ENCODE measurements at places on chromosomes 7 and 10.

DNA sequence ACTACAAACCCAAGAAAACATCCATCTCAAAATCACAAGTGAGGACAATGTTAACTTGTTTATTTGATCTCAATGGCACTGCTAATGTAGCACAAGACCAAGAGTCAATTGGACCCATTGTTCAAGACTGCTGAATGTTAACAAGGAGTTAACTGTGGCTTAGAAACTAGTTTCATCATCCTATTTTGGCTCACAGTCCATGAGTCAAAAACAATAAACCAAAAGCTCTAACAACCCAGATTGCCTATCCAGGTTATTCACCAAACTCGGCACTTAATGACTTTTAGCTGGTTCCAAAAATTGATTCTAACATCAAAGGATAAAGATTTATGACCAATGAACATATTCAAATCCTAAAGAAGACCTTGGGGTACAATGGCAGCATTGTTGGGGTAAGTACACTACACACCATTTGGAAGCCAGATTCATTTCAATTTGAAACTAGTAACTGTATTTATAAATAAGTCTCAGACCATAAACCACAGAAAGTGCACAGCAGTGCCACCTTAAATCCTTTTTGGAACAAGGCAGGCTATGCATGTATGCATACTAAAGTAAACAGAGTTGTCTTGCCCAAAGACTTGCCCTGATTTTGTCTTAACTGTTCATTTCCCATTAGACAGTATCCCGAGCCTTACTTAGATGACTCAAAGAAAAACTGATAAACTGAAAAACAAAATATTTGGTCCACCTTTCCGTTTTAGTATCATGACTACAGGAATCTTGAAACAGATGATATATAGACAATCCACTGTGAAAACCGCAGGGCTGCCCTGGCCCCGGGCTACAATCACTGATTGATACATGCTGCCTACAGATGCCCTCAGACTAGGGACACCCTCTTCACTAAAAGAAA is 84.5 kb downstream of the SRPK2 start:
- no peak for DNase-seq

GRCh38 chr10:31030260-31030659 is 1.4 kb downstream of the ZNF438 start:
- DNase-seq: no peak

DNA sequence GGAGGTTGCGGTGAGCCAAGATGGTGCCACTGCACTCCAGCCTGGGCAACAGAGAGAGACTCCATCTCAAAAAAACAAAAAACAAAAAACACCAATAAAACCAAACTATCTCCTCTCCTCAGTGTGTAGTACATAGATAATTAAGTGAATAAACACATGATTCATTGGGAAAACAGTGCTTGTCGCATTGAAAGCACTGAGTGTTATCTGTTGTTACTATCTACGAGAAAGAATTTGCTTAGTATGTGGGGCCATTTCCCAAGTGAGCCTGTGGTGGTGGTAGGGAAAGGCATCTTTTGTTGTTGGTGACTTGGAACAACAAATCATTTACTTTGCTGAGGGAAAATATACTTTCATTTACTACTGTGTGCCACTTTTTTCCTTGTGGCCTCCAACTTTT is 42.6 kb downstream of the RSBN1L start:
- no peak for DNase-seq

GRCh38 chr7:155232911-155233310 is 64.8 kb upstream of the INSIG1 start:
- no peak for DNase-seq

DNA sequence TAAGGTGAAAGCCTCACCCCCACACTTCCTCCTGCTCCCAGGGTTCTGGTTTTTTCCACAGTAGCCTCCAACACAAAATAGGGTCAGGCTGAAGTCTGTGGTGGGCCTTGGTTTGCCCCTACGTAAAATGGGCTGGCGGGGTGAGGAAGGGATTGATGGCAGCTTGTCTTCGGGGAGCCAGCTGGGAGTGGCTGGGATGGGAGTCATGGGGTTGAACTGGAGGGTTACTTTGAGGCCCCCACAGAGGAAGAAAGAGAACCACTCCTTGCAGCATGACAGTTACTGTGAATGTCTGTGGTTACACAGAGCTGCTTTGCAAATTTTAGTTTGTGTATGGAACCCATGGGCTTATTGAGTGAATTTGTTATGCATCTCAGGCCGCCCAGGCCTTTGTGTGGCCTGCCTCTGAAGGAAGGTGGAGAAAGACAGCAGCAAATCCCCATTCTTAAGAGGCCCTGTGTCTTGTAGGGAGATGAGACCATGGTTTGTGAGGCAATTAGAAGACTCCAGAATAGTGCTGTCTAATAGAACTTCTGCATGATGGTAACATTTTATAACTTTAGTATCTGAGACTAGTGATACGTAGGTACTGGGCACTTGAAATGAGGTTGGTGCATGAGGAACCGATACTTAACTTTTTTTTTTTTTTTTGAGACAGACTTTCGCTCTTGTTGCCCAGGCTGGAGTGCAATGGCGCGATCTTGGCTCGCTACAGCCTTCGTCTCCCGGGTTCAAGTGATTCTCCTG is 8.1 kb downstream of the TRIM8 start:
- DNase-seq: no peak

GRCh38 chr10:118950190-118950680 is 79.3 kb upstream of the NANOS1 start:
- no peak for DNase-seq

GRCh38 chr10:20142311-20142710 is 326.1 kb downstream of the PLXDC2 start:
- no peak for DNase-seq

GRCh38 chr7:17501441-17502212 is 203.2 kb downstream of the AHR start:
- DNase-seq: no peak

GRCh38 chr10:100866575-100867098 is 46.1 kb upstream of the SLF2 start:
- peak; percentile 4 for DNase-seq

DNA sequence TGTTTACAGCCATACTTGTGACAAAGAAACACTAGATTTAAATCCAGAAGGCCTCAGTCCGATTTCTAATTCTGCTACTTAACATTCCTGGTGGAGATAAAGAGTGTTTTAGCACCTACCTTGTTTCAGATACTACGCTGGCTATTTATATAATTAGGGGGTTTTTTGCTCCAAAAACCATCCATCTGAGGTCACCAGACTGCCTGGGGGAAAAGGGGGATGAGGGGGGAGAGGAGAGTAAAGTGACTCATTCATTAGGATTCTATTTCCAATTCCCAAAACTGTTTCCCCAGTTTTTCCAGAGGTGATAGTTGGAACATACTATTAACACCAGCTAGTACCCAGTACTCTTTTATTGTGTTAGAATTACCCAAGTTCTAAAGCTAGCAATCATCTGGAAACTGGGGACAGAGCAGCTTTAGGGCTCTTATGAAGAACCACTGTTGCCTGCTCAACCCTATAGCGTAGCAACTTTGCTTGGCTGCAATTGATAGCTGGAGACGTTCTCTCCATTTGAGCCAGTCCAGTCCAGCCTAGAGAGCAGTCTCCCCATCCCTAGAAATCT is 6.6 kb downstream of the GCC1 start:
- DNase-seq: no peak

DNA sequence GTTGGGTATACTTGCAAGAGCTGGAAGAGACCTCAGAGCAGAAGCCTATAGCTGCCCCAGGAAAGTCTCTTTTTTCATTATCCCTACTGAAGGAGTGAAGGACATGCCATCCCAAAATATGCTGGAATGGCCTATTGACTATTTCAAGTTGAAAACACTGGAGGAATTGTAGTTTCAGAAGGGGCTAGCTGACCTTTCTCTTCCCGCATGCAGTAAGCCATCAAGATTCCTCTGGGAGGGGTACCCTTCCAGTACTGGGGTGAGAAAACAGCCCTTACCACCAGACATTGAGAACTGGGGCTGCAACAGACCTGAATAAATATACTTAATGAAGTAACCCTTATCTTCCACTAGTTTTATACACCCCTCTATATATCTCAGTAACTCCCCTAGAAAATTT is 41.7 kb downstream of the CHCHD3 start:
- DNase-seq: no peak

DNA sequence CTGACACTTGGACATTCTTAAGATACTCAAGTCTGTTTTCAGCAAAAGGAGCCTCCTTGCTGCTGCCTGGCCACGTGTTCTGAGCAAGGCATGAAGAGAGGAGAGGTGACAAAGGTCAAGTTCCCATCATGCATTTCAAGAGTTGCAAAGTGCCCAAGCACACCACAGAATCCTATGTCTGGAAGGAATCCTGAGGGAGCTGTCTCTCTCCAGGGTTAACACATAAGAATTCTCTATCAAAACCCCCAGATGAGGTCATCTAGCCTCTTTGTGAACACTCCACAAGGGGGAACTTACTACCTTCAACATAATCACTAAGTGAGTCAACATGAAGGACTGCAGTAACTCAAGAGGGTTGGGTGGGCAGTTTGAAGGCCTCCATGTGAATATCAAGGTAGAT is 155.5 kb downstream of the RNF216 start:
- DNase-seq: no peak

DNA sequence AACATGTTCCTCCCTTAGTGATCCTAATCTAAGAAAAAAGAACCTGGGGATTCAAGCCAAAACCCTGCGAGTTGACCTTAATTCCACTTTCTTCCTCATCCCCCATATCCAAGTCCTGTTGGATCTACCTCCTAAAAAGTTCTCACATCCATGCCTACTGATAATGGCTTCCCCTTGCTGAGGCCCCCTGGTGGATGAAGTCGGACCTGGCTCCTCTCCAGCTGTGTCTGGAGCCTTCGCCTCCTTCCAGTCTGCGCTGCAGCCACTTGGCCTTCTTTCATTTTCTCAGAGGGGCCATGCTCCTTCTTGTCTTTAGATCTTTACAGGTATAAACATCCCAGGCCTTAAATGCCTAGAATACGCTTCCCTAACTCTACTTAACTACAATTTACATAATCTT is 8.1 kb downstream of the PDE1C start:
- DNase-seq: peak; percentile 12

DNA sequence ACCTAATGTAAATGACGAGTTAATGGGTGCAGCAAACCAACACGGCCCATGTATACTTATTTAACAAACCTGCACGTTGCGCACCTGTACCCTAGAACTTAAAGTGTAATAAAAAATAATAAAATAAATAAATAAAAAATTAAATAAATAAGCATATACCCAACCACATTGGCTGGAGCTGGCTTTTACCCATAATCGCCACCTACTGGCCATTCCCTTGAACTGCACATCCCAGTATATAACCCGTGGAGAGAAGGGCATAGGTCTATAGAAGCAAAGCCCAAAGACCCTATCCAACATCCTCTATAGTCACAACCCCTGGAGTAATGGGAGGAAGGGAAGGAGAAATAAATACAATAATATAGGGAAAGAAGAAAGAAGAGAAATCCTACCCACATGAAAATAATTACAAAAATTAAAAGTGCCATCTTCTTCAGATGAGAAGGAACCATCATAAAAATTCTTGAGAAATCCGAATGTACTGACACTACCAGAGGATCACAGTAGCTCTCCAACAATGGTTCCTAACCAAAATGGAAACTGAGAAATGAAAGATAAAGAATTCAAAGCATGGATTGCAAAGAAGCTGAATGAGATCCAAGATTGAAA is 65.6 kb downstream of the TWIST1 start:
- DNase-seq: peak; percentile 8

GRCh38 chr7:10803720-10804119 is 170.0 kb upstream of the PHF14 start:
- no peak for DNase-seq

DNA sequence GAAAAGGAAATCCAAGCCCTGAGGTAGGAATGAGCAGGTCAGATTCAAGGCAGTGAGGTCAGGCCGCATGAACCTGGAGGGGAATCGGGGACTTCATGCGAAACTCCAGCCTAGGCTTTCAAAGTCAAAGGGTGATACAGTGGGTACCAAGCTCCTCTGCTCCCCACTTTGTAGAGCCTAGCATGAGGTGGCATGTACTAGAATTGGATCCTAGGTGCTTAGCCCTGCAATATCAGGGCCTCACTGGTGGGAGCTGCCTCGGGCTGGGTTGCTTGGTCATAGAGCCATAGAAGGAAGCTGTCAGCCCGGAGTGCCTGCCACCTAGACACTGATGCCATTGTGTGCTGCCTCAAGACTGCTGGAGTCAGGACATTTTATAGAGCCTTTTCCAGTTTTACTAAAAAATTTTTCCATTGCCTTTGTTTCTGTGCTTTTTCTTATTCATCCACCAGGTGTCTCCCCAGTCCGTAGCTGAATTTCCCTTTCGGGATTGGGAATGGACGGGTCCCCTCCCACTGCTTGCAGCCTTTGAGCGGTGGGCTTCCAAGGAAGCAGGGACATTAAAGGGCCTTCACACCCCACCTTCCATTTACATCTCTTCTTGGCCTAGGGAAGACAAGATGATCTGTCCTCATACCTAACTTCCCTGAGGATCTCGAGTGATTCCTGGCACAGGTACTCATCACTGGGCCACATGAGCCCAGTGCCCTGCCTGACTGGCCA is 5.5 kb upstream of the LZTS2 start:
- DNase-seq: no peak

GRCh38 chr10:72425133-72425532 is 70.4 kb upstream of the DNAJB12 start:
- no peak for DNase-seq

- DNase-seq: no peak
Observed at GRCh38 chr10:78187371-78187770, 153.7 kb downstream of the RPS24 start.

- DNase-seq: no peak
Observed at GRCh38 chr10:51892965-51893658, 193.7 kb upstream of the CSTF2T start.

DNA sequence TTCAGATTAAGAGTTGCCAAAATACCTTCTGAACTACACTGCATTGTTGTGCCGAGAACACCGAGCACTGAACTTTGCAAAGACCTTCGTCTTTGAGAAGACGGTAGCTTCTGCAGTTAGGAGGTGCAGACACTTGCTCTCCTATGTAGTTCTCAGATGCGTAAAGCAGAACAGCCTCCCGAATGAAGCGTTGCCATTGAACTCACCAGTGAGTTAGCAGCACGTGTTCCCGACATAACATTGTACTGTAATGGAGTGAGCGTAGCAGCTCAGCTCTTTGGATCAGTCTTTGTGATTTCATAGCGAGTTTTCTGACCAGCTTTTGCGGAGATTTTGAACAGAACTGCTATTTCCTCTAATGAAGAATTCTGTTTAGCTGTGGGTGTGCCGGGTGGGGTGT is 45.0 kb downstream of the DAGLB start:
- DNase-seq: no peak

Measured in NCI-H2171 treated with DMSO at 0.1 percent for 48 hours (cell line).